ENCODE measurements at places on chromosomes 12 and 14.

DNA sequence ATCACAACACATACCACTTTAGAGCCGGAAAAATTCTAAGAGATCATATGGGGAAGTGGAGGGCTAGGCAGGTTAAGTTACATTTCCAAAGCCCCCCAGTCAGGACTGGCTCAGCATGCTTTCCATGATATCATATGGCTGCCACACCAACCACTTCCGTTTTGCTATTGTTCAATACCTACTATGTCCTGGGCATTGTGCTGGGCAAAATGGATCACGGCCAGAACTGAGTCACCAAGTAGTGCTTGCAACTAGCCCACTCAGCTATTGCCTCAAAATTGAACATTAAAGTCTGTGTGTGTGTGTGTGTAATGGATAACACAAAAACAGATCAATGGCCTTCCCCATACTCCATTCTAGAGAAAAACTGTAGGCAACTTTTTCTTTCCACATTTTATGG, 22.7 kb downstream of the WIF1 start:
- DNase-seq: no peak

DNA sequence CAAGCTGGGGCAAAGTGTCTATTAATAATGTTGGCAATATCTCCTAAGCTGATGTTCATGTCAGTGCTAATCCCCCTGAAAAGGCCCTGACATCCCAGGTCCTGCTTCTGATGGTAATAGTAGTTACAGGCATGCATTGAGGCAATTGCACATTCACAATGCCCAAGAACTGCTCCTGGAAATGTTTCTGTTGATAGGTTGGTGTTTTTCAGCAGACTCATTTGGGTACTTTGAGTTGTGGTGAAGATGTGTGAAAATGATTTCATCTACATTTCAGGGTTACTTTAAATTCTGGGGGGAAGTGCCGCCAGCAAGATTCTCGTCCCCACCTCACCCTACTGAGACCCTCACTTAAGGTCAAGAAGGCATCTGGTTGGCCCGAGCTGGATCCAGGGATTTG, 92.9 kb downstream of the BBS10 start:
- DNase-seq: no peak

DNA sequence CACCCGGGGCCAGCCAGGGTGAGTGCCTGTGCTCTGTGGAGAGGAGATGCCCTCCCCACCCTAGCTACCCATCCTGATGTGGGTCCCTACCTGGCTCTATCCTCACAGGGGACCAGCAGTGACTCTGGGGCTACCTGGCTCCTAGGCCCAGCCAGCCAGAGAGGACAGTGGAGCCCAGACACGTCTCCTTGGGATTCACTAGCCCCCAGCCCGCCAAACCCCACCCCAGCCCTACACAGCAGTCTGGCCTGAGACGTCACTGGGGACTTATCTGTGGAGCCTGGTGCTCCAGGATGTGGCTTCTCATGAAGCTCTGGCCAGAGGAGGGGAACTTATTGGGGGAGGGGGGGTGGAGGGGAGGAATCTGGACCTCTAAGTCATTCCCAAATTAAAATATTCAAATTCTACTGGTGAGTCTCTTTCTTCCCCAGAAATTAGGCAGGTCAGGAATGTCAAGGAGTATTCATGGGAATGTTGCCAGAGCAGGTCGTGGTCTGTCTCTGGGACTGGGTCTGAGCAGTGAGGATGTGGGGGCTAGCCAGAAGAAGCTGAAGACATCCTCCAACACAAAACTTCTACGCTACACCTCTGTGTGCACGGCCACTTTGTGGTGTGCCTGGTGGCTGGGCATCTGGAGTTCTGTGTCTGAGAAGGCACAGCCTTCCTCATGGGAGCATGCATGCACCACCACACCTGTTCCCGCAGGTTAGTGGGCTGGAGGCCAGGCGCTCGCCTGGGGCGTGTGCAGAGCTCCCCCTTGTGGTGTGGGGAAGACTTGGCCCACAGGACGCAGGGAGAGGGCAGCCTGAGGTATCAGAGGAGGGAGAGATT, 2.7 kb downstream of the CMTM5 start:
- peak; percentile 64 for DNase-seq

DNA sequence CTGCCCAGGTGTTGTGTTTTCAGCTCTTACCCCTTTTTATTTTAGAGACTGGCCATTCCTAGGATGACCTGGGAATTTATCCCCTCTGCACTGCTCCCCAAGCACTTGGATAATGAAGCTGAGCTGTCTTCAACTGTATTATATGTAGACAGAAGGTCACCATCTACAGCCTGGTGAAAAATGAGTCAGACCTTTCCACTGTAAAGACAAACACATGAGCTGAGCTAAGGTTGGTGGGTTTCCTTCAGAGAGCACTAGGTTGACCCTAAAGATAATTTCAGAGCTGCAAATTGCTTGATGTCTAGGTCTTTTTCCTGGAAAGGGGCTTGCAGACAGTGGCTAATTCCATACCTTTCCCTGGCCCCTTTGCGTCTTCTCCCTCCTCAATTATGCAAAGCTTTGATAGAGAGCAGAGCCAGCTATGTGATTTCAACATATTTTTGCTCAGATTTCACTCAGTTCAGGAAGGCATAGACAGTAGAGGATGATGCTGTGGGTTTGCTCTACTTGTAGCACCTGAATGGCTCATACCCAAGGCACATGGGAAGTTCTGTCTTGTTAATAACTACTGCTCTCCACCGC, 9.2 kb upstream of the IKZF4 start:
- DNase-seq: no peak

GRCh38 chr14:66206554-66206953, 279.6 kb upstream of the CCDC196 start:
- peak; percentile 54 for DNase-seq

DNA sequence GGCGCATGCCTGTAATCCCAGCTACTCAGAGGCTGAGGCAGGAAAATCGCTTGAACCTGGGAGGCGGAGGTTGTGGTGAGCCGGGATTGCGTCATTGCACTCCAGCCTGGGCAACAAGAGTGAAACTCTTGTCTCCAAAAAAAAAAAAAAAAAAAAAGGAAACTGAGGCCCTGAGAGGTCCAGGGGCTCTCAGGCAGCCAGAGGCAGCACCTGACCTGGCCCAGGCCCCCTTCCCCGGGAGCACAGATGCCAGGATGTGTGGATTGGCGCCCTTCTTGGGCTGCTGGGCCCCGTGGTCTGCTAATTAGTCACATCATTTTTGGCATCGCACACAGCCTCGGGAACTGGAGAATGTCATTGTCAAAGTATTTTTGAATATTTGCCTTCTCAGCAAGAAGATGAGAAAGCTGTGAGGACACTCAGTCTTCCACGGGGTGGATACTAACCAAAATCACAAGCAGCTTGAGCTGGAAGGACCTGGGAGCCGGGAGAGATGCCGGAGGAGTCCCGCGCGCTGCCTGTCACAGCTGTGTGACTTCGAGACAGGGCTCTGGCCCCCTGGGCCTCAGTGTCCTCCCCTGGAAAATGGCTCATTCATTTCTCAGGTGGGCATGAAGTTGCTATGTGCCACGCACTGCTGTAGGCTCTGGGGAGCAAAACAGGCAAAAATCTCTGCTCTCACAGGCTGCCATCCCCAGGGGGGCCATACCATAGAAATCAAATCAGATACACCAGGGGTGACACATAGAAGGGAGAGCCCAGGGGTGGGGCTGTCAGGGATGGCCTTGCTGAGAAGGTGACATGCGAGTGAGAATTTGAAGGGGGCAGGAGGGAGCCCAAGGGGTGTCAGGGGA, 12.5 kb upstream of the RCOR1 start:
- no peak for DNase-seq

DNA sequence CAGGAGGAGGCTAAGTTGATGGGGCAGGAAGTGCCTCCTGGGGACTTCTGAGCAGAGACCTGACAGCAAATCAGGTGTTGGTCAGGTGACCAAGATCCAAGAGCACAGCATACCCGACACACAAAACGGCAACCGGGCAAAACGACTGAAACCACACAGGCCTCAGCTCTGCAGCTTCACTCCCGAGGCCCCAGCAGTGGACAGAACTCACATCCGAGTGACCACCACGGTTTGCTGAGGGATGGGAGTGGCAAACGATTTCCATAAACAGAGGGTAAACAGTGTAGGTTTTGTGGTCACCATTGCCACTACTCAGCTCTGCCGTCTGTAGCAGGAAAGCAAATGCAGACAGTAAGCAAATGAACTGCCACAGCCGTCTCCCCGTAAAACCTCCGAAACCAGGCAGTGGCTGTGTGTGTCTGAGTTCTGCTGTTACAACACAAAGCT, 14.4 kb downstream of the CHFR start:
- DNase-seq: peak; percentile 22

- no peak for DNase-seq
Measured at GRCh38 chr14:72614891-72615415, 278.9 kb downstream of the DPF3 start.

GRCh38 chr12:6123258-6123657, 1.2 kb downstream of the VWF start:
- no peak for DNase-seq

- DNase-seq: no peak
Measured at GRCh38 chr12:99680276-99680675, 32.7 kb downstream of the GARIN6 start.

- peak; percentile 98 for DNase-seq
Measured at GRCh38 chr12:53696285-53696654, 20.4 kb upstream of the ATP5MC2 start.

DNA sequence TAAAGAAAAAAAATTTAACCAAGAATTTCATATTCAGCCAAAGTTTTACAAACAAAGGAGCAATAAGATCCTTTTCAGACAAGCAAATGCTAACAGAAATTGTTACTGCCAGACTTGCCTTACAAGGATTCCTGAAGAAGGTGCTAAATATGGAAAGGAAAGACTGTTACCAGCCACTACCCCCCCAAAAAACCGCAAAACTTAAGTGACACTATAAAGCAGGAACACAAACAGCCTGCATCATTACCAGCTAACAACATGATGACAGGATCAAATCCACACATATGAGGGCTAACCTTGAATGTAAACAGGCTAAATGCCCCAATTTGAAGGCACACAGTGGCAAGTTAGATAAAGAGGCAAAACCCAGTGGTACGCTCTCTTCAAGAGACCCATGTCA, 55.7 kb downstream of the APOBEC1 start:
- no peak for DNase-seq

DNA sequence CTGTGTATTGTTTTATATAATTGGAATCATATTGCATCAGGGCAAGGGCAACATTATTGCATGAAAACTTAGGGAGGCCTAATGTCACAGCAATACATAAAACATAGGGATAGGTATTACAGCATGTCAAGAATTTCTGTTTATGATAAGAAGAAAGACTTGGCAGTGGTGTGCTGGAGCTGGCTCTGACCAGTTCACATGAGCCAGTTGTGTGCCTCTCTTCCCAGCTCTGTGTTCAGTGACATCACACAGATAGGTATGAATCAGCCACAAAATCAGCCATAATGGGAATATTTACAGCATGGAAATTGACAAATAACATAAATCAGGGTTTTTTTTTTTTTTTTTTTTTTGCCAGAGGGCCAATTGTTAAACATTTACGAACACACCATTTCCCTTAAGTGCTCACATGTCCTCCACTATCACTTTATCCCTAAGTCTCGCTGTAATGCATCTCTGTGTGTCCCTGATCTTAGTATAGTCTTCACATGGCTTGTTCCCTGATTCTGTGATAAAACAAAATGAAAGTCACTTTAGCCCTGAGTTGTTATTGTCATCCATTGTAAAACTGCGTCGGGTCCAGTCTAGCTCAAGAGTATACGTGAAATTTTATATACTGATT, 31.9 kb upstream of the ACSM4 start:
- DNase-seq: no peak

- DNase-seq: no peak
Measured at GRCh38 chr12:129068684-129069083, 215.4 kb downstream of the GLT1D1 start.

- DNase-seq: no peak
Measured at GRCh38 chr12:70788774-70789173, 131.8 kb downstream of the PTPRR start.

DNA sequence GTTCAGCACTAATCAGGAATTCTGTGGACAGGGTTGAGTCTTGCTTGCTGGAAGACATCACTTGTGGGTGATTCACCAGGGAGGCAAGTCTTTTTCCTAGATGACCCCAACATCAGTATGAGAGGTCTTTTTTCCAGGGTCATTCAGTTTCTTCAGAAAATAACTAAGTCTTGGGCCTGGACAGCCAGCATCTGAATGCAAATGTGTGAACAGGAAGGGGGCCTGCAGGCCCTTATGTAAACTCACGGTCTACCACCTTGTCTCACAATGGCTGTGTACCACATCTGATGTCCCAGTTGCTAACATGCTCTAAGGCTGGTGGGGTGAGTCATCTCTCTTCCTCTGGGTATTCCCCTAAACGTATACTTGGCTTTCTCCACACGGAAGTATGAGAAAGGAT, 79.2 kb downstream of the HECTD4 start:
- peak; percentile 82 for DNase-seq

GRCh38 chr14:30587141-30587540, 28.2 kb downstream of the G2E3 start:
- no peak for DNase-seq

DNA sequence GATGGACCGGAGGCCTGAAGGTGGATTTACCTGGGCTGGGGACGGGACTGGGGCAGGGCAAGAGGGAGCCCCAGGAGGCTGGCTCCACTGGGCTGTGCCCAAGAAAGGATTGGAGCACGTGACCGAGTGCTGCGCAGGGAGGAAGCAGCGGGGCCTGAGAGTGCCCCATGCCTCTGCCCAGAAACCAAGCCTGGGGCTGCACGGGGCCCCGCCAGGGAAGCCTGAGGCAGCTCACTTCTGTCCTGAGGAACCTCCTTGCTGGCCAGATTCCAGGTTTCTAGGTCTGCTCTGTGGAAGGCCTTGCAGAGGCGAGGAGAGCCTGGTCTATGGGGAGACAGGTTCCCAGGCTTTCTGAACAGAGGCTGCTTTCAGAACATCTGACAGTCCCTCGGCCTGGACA, 10.4 kb downstream of the NGB start:
- DNase-seq: no peak

DNA sequence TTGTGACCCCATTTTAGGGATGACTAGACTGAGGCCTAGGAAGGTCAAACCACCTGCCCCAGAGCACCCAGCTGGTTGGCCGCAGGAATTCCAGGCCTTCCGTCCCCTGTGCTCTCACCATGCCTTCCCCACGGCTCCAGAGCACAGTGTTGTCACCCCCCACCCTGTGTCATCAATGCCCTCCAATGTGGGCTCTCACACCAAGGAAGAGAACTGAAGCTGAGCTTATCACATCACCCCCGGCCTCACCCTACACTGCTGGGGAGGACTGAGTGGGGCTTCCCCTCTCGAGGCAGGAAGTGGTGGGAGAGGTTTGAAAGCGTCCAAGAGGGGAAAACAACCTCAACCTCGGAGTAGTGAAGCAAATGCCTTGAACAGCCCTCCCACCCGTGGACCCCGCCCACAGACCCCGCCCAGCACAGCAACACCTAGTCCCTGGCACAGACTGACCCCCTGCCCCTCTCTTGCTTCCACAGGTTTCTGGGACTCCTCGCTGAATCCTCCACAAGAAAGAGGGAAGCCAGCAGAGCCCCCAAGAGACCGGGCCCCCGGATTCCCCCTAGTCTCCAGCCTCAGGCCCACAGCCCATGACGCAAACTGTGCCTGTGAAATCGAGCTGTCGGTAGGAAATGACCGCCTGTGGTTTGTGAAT, 97.2 kb downstream of the LGMN start:
- no peak for DNase-seq

DNA sequence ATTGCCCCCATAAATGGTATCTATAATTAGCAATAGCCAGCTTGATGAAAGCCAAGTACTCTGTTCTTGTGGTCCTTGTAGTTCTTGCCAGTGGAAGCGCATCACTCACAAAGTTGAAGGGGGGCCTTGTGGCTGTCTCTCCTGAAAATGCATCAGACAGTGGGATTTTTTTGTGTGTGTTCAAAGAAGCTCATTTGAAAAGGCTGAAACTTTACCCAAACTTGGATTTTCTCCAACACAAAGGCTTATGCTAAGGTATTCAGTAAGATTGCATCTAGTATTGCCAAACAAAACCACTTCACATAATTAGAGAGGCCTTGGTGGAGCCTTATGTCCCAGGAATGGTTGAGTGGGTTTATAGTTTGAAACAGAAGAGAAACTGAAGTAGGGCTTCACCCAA, 216.7 kb upstream of the TMTC1 start:
- DNase-seq: no peak

Measured in mesendoderm (in vitro differentiated cells).